ENCODE measurements at places on chromosomes 2 and 18.

GRCh38 chr2:43810452-43810851 is 28.2 kb downstream of the ABCG5 start:
- DNase-seq: no peak

DNA sequence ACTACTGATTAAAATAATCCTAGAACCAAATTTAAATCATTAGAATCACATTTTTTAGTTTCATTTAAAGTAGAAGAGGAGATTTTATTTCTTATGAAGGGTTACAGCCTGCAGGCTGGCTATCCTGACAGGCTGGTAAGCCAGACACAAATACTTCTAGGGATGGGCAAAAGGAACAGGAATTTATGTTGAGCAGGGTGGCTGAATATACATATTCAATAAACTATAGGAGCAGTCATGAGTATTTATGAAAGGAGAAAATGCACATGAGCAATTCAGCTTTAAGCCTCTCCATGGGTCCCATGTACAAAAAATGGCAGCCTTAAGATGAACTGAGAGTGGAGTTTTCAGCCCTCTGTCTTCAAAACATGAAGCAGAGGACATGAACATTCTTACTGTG is 182.4 kb downstream of the CTNNA2 start:
- DNase-seq: no peak

DNA sequence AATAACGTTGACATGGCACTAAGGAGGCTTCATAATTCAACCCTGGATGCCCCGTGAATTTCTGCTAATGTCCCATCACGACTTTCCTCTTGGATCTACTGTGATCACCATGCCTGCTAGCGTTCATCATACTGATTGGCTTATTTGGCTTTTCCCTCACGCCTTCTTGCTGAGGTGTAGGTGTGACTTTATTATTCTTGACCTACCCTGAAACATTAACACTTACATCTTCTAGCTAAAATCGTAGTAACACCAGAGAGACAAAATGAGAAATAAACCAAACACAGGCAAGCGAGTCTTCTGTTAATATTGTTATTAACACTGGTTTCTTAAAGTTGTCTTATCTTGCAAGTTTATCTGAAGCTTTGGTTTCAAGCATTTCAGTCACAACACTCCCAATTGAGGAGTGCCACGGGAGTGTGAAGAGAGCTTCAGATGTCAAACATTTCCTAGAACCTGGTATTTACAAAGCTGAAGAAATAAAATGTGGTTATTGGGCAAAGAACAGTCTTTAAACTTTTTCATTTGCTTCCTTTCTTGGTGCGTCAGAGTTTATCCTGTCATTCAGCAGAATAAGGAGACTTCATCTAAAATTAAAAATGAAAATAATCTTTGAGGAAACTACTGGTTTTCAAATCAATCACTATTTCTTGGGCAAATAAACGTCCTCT is 15.4 kb upstream of the STAT1 start:
- no peak for DNase-seq

DNA sequence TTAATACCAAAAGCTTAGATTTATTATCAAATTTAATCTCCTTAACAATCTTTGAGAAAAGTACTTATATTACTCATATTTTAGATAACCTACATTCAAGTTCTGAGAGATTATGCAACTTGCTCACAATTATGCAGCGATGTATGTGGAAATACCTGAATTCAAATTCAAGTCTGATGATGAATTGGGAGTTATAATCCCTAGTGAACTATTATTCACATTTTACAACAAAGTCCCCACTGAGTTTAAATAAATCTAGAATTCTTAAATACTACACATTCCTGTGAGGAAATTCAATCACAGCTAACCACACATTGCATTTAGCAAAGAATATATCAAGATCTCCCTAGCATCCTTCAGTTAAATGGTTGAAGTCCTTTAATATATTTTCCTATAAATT is 278.4 kb downstream of the NOL4 start:
- DNase-seq: no peak

DNA sequence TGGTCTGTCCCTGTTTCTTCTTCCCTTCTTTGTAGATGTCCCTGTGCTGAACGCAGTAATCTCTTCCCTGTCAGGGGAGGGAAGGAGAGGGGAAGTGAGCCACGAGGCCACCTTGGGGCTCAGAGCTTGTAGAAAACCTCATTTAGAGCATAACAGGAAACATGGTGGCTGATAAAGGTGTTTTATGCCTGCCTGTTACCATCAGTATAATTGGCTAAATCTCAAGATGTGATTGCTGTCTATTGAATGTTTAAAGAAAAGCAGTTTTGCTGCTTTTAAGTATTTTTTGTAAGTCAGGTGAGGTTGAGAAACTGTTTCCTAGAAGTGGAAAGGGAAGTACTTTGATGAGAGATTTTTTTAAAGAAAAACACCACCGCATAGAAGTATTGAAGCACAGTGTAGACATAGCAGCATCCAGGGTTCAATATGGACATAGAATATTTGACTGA is 59.7 kb upstream of the PDK1 start:
- no peak for DNase-seq

DNA sequence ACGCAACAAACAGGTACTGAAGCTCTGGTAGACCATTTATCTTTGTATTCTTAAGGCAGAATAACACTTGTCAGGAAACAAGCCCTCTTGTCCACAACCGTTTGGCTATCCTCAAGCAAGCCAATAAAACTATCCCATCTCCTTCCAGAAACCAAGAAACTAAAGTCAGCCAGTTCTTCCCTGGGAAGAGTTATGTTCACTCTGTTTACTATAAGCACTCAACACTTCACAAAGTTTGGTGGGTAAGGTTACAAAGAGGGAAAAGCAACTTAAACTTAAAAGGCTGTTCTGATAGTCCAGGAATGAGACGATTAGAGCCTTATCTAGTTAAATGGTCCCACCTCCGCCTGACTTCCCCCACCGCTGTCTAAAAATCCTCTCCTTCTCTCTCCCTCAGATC is 25.6 kb downstream of the LRP2 start:
- DNase-seq: no peak

GRCh38 chr2:198664321-198664720 is 793.4 kb downstream of the SATB2 start:
- no peak for DNase-seq

GRCh38 chr2:241854342-241855244 is 4.1 kb downstream of the PDCD1 start:
- DNase-seq: no peak

DNA sequence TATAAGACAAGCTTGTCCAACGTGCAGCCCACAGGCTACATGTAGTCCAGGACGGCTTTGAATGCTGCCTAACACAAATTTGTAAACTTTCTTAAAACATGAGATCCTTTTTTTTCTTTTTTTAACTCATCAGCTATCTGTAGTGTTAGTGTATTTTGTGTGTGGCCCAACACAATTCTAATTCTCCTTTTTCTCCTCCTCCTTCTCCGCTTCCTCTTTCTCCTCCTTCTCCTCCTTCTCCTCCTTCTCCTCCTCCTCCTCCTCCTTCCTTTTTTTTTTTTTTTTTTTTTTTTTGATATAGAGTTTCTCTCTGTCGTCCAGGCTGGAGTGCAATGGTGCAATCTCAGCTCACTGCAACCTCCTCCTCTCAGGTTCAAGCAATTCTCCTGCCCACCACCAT is 39.3 kb upstream of the GTF2A1L start:
- DNase-seq: no peak

DNA sequence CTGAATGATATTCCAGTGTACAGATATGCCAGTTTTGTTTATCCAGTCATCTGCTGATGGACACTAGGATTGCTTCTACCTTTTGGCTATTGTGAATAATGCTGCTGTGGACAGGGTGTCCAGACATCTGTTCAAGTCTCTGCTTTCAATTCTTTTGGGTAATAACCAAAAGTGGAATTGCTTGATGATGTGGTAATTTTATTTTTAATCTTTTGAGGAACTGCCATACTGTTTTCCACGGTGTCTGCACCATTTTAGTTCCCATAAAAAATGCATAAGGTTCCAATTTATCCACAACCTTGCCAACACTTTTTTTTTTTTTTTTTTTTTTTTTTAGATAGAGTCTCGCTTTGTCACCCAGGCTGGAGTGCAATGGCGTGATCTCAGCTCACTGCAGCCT is 141.9 kb upstream of the REV1 start:
- DNase-seq: no peak

- no peak for DNase-seq
These were observed 83.3 kb upstream of the ID2 start for GRCh38 chr2:8598295-8599165.

DNA sequence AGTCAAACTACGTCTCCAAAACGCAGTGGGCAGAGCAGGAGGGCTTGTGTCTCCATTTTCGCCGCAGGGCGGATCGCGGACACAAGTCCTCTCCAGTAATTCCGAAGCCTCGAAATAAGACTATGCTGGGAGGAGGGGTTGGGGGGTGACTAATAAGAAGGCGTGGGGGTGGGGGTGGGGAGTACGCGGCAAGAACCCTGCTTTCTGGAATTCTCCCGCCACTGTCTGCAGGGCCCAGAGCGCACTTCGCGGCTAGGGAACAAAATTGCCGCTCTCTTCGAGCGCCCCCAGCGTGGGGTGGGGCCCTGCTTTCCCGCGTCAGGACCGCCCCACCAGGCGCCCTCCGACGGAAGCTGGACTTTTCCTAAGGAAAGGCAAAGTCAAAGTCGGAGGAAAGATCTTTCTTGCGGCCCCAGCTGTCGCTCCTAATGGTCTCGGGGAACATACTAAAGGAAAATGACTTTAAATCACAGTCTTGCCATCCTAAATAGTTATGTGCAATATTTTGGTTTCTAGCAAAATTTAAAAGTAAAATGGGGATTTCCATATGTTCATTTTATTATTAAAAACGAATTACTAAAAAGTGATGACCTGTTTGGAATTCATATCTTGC is 11.9 kb downstream of the NR4A2 start:
- no peak for DNase-seq

DNA sequence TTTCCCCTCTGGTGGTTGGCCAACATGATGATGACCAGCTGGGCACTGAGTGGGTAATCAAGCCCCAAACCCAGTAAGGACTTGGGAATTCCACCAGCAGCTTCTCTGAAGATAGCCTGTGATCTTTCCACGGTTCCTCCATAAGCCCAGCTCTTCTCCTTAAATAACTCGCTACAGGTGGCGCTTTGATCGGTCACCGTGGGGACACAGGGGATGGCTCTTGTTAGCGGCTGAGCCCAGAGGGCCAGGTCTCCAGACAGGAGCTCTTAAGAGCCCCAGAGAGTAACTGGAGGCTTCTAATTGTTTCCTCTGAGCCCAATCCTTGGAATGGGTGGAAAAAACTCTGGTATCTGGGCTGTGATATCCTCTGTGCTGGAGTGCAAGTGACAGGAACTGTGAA is 13.6 kb upstream of the INHBB start:
- DNase-seq: no peak

DNA sequence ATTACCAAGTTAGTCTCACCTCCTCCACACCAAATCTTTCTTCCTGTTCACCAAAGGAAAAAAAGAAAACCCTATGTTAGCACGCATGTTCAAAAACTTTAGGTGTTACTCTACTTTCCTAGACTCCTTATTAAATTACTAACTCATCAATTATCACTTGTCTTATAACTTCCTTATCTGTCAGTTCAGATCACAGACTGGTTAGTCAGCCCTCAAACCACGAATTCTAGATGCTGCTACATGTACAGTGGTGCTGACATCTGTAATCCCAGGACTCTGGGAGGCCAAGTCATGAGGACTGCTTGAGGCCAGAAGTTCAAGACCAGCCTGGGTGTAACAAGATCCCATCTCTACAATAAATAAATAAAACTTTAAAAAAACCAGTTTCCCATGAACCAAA is 3.5 kb downstream of the YWHAQ start:
- DNase-seq: no peak

GRCh38 chr18:59707306-59707705 is 10.1 kb upstream of the CCBE1 start:
- no peak for DNase-seq

- no peak for DNase-seq
These were observed 98.6 kb downstream of the TGFA start for GRCh38 chr2:70454936-70455544.

DNA sequence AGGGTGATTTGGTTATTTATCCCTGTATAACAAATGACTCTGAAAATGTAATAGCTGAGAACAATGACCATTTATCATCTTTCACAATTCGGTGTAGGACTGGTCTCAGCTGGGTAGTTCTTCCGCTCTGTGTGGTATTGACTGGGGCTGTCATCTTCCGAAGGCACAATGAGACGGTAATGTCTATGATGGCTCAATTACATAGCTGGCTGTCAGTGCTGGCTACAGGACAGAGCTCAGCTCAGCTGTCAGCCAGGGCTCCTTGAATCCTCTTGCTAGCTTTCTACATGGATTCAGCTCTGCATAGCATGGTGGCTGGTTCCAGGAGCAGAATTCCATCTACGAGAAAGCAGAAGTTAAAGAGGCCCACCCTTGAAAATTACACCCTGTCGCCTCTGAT is 483.8 kb downstream of the TDRD15 start:
- DNase-seq: no peak

- DNase-seq: no peak
These were observed 27.2 kb downstream of the SERPINB8 start for GRCh38 chr18:63997041-63997440.

- DNase-seq: no peak
These were observed 393.1 kb upstream of the SLC14A2 start for GRCh38 chr18:45222180-45222579.

DNA sequence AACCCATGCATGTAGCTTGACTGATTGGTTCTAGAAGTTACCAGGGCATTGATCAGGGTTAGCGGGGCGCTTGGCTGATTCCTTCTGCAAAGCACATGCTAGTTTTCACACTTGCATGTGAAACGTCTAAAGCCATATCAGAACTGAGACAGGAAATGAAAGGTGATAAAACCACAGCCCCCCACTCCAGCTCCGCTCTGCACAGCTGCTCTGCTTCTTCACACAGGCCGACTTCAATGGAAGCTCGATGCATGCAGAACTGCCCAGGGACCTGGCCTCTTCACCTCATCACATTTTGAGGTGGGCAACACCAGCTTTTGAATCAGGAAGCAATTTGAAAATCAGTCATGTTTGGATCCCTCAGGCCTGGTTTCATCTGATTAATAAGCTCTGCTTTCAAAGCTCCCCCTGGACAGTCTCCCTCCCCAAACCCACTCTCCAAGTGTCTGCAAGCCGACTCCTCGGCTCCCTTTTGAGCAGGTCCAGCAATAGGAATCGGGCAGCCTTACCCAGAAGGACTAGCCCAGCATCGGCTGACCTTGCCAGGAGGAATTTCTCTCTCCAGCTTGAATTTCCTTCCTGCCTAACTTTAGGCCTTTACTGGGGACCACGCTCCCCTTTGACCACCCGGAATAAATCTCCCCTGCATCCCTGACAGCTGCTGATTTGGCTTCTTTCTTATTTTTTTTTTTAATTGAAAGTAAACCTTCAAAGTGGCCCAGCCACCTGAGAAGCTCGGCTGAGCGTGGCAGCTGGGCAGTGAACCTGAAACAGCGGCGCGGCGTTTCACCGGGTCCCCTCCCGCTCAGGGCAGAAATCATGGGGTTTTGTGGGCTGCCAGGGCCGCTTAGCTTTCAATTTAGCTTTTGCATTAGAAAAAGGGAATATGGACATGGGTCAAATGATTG is 31.7 kb downstream of the HRH4 start:
- peak; percentile 51 for DNase-seq

DNA sequence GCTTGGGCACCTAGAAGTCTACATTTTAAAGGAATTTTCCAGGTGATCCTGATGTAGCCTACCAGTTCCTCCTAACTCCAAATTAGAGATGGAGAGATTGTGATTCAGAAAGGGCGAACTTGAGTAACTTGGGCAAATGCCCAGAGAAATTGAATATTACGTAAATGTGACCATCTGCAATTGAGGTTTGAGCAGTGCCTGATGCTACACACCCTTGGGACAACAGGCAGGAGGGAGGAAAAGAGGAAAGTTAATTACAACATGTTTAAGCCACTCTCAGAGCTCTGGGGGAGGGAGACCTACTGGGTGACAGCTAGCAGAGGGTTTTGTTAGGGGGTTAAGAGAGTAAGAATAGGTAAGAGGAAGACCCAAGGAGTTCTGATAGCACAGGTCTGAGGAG is 208.9 kb downstream of the LPIN1 start:
- DNase-seq: no peak

All from NAMALWA (cell line).